ENCODE measurements at places on chromosomes 7 and 10.

GRCh38 chr7:13104128-13104527 is 416.7 kb downstream of the ARL4A start:
- DNase-seq, result no peak

DNA sequence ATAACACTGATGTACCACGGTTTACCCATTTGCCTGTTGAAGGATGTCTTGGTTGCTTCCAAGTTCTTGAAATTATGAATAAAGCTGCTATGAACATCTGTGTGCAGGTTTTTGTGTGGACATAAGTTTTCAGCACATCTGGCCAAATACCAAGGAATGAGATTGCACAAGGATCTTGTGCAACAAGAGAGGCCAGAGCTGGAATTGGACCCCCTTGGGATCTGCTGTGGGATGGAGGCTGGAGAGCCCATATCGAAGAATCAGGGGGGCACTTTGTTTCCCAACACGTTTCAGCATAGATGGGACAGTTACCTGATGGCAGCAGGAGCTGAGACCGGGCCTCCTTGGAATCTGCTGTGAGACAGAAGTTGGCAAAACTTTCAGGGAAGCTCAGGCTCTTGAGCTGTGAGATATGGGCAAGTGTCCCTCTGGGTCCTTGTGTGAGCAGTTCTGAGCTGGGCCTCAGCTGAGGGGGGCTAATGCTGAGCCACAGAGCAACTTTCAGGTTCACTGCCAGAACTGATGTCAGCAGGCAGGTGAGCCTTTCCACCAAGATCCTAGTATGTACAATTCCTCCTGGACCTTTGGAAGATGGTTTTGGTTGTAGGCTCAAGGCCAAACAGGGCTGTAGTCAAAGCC is 115.2 kb upstream of the RAB18 start:
- DNase-seq, result no peak

GRCh38 chr7:37198906-37199485 is 249.7 kb downstream of the ELMO1 start:
- peak; percentile 78 for DNase-seq

GRCh38 chr10:95793401-95794045 is 37.6 kb downstream of the ENTPD1 start:
- DNase-seq, result no peak

DNA sequence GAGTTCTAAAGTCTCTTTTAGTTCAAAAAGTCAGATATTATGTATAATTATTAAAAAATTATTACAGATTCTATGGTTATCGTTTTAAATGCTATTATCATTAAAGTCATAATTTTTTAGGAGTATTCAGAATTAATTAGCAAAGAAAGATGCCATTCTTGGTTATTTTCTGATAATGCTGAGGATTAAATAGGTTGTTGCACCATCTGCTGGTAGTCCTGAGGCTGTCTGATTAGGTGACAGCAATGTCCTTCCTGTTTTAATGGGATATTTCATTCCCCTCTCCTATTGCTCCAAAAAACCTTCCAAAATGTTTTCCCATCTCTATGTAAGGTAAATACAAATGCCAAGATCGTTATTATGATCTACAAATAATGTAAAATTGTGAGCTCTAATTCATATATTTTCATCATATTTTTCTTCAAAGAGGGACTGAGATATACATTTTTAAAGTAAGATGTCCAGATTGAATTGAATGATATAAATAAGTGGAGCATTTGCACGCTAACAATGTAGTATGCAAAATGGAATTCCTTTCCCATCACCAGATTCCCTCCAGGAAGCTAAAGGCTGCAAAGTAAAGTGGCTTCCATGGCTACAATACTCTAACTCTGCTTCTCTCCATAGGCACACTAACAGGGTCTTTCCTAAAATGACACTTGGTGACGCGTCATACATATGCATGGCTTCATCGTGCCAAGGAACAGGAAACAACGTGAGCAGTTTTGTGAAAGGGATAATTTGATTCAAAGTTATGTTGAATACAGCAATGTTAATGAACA is 58.8 kb upstream of the AKR1E2 start:
- no peak for DNase-seq

DNA sequence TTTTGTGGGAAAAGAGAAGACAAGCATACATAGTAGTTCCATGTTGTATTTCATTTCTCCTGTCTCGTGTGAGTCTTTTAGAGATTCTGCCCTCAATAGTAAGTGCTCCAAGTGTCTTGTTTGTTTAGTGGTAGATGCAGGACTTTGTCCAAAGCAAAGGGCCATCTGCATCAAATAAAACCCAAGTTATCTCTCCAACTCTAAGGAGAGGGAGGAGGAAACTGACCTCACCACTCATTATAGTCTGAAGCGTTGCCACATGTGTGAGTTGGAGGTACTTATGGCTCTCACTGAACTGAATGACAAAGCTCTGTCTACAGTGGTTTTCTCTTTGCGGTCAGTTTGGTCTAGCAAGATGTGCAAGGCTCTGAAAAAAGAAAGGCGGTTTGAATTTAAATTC is 272.6 kb downstream of the DOCK4 start:
- peak; percentile 36 for DNase-seq

DNA sequence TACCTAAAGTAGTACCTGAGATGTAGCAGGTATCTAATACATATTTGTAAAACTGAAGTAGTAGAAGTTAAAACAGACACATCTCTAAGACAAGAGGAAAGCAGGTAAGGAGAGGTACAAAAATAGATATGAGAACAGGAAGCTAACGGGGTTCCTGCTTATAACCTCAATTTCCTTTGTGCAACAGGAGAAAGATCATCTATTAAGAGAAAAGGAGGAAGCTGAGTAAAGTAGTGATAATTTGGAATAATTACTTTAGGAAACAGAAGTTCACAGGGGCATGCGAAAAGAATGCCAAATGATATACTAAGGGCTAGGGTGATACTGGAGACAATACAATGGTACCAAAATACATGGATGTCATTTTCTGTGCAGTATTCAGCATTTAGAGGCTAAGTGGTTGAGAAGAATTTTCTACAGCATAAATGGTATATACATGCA is 108.7 kb downstream of the NRBF2 start:
- no peak for DNase-seq

- no peak for DNase-seq
Observed at GRCh38 chr10:53115660-53116059, 343.1 kb upstream of the MBL2 start.

Data from left hindlimb (tissue), 1 donor.